PC-9 (cell line): ENCODE measurements at places on chromosomes 11 and 22. TPM values are rescaled to one million over a fixed set of nuclear protein-coding genes. Genes with fewer than 3 reads are reported as not detected.
A peak's percentile ranks its signal among the peaks of the same experiment; 100 is the strongest.

GRCh38 chr11:62592146-62592815 lies 958 bp upstream of the TUT1 start:
- H3K36me3 ChIP-seq: peaks cover 11% of the 10 kb centered on the region
- peak overlapping the region; percentile 56 for H3K27ac ChIP-seq
- peaks cover 29% of the 10 kb centered on the region for H3K4me1 ChIP-seq
- H3K4me3 ChIP-seq: peak overlapping the region; percentile 61
- H3K27me3 ChIP-seq: no peaks in the 10 kb centered on the region
- no peak for DNase-seq

Gene APOBEC3B
- total RNA-seq: 66.5 and 83.6 TPM in 2 replicates

- DNase-seq: no peak
- no peak overlapping the region for H3K4me3 ChIP-seq
- H3K27ac ChIP-seq: no peak overlapping the region
- no peaks in the 10 kb centered on the region for H3K36me3 ChIP-seq
- peaks cover 6% of the 10 kb centered on the region; the same call in 1 of the 2 replicates for H3K4me1 ChIP-seq
Measured at GRCh38 chr11:64531906-64532312, 59.1 kb upstream of the SLC22A12 start.

- peak overlapping the region; percentile 100 for H3K27ac ChIP-seq
- DNase-seq: no peak
- peak overlapping the region; percentile 19; the same call in 1 of the 2 replicates for H3K4me3 ChIP-seq
- no peaks in the 10 kb centered on the region for H3K27me3 ChIP-seq
- H3K36me3 ChIP-seq: peaks cover 11% of the 10 kb centered on the region
- H3K4me1 ChIP-seq: peaks cover 59% of the 10 kb centered on the region
Measured at GRCh38 chr11:128209138-128209435, 378.3 kb downstream of the ETS1 start.

- peaks cover 4% of the 10 kb centered on the region; the same call in 1 of the 2 replicates for H3K4me1 ChIP-seq
- DNase-seq: no peak
- H3K27me3 ChIP-seq: no peaks in the 10 kb centered on the region
- no peaks in the 10 kb centered on the region for H3K36me3 ChIP-seq
- no peak overlapping the region for H3K27ac ChIP-seq
- no peak overlapping the region for H3K4me3 ChIP-seq
Measured at GRCh38 chr11:86537541-86538222, 134.7 kb downstream of the ME3 start.

DNA sequence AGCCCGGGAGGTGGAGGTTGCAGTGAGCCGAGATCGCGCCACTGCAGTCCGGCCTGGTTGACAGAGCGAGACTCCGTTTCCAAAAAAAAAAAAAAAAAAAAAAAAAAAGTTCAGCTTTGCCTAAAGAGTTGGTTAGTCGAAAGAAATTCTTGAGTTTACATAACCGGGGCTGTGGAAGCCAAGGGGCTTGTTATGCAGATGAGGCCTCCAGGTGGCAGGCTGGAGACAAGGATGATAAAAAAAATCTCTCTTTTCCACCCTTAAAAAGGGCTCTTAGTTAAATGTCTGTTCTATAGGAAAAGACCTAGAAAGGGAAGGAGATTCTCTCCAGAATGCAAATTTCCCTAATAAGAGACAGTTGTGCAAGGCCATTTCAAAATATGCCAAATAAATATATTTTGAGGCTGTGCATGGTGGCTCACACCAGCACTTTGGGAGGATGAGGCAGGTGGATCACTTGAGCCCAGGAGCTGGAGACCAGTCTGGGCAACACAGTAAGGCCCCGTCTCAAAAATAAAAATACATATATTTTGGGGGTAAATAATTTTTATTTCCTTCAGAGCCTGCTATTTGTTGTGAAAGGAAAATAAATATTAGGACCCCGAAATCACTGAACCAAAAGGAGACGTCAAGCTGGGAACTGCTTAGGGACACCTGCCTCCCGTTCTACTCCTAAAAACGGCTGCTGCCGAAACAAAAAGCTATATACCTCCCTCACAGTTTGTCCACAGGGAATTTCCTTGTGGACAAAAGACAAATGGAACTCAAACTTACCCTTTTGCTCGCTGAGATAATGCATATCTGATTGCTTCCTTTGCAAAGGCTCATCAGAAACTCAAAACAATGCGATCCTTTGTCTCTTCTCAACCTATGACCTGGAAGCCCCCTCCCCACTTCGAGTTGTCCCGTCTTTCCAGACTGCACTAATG lies 2.4 kb upstream of the IFITM2 start:
- no peaks in the 10 kb centered on the region for H3K36me3 ChIP-seq
- peak; percentile 54 for DNase-seq
- peaks cover 10% of the 10 kb centered on the region for H3K4me1 ChIP-seq

Gene NLRP14
- not detected in 2 replicates for total RNA-seq

- no peak for DNase-seq
- H3K4me1 ChIP-seq: no peaks in the 10 kb centered on the region
- no peak overlapping the region for H3K27ac ChIP-seq
- H3K4me3 ChIP-seq: no peak overlapping the region
- no peaks in the 10 kb centered on the region for H3K27me3 ChIP-seq
Measured at GRCh38 chr11:12274558-12275197, 102.7 kb upstream of the PARVA start.

Gene MMP11
- total RNA-seq: 2.4 and 3.6 TPM in 2 replicates

Gene RBMXL2
- not detected in 2 replicates for total RNA-seq

Gene SERPING1
- total RNA-seq: 3.1 TPM in 2 replicates
